Islet precursor cell (in vitro differentiated cells): ENCODE measurements at places on chromosomes 7 and 10.

DNA sequence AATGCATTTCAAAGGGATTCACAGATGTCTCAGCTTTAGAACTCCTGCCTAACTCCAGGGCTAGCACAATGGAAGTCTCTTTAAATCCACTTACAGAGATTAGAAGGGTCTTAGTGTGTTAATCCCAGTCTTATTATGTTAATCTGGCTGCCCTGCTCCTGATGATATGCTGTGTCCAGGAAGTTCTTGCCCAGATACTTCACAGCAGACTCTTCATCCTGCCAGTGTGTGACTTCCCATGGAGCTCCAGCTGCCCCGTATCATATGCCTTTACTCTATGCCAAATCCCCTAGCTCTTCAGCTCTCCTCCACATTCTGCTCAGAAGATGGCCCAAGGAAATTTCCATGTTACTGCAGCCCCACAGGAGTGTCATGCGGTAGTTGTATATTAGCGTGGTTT, 533.8 kb downstream of the GALNT17 start:
- DNase-seq: no peak

DNA sequence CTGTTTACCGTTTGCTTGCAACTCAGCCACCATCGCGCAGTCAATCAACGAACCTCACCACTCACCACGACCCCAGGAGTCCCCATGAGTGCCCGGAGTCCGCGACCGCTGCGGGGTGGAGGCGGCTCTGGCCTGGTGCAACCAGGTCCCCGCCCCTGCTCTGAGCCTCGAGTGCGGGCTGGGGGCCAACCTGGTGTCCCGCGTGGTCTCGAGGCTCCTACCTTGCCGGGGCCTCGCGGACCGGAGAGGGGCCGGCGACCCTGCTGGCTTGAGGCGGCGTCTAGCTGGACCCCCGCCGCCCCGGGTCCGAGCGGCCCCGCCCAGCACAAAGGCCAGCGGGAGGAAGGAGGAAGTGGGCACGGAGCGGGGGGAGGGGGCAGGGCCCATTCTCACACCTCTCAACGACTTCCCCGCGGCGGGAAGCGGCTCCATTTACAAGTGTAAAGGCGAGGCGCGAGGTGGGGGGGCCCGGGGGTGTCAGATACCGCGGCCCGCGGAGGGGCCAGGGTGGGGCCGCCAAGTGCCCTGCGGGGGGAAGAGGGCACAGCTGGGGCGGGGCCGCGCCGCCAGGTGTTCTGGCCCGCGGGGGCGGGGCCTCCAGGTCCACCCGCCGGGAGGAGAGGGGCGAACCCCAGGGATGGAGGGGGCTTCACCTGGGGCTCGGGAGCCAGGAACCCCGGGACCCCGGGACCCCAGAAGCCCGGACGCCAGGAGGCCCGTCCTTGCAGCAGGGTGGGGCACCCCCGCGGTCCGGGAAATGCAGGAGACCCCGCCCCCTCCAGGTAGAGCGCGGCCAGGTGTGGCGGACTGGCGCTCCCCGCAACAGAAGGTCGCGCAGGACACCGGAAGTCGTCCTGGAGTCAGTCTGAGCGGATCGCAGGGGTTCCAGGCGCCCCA, 8.6 kb downstream of the CTBP2 start:
- DNase-seq: peak; percentile 56

GRCh38 chr10:78365694-78366093, 332.0 kb downstream of the RPS24 start:
- peak; percentile 76 for DNase-seq

- peak; percentile 83 for DNase-seq
These were observed 271.7 kb downstream of the TRIL start for GRCh38 chr7:28686418-28686800.

- no peak for DNase-seq
These were observed 140.5 kb downstream of the LRRC4 start for GRCh38 chr7:127890726-127891125.
